ENCODE measurements at places on chromosomes 6 and 20.

DNA sequence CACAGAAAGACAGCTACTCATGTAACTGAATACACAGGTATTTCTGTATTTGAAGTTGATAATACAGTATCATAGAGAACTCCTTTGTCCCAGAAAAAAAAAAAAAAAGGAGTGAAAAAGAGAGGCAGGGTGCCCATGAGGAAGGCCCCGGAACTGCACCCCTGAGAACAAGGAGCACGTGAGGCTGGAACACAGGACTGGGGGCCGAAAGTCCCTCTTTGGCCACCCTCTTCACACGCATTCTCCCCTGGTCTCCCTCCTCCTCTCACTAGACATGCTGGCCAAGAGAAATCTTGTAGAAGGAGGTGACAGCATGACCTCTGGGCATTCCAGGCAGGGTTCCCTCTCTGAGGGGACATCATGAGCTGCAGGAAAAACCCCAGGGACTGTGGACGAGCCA, 62.7 kb upstream of the TRAF3IP2 start:
- H3K4me3 ChIP-seq: no peak overlapping the region
- no peak overlapping the region for H3K27ac ChIP-seq
- peaks cover 37% of the 10 kb centered on the region for H3K36me3 ChIP-seq
- H3K4me1 ChIP-seq: no peaks in the 10 kb centered on the region

- no peak for DNase-seq
- no peaks in the 10 kb centered on the region for H3K4me1 ChIP-seq
- H3K27me3 ChIP-seq: peaks cover 24% of the 10 kb centered on the region
- H3K27ac ChIP-seq: no peak overlapping the region
These were observed 853 bp downstream of the SLC22A3 start for GRCh38 chr6:160349020-160349441.

- no peaks in the 10 kb centered on the region for H3K36me3 ChIP-seq
- H3K27me3 ChIP-seq: peaks cover 10% of the 10 kb centered on the region
- no peak overlapping the region for H3K4me3 ChIP-seq
- no peak overlapping the region for H3K27ac ChIP-seq
- DNase-seq: no peak
- no peaks in the 10 kb centered on the region for H3K4me1 ChIP-seq
These were observed 166.0 kb upstream of the KCNG1 start for GRCh38 chr20:51188941-51189340.

DNA sequence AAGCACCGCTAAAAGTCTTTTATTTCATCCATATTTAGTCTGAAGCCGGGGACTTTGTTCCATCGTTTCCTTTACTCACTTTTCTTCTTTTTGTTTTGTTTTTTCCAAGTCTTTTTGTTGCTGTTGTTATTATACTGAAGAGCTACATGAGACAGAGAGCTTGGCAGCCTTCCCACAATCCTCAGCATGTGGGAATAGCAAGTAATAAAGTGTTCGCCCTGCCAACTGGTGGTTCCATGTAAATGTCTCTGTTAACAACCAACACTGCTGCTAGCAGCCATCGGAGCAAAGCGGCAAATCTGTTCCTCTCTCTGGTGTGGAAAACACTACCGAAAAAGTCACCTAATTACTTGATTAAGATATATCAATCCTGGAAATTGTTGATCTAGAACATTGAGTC, 437.8 kb upstream of the ID4 start:
- no peaks in the 10 kb centered on the region for H3K4me1 ChIP-seq
- no peaks in the 10 kb centered on the region for H3K36me3 ChIP-seq
- no peaks in the 10 kb centered on the region for H3K27me3 ChIP-seq
- H3K27ac ChIP-seq: no peak overlapping the region
- DNase-seq: no peak

DNA sequence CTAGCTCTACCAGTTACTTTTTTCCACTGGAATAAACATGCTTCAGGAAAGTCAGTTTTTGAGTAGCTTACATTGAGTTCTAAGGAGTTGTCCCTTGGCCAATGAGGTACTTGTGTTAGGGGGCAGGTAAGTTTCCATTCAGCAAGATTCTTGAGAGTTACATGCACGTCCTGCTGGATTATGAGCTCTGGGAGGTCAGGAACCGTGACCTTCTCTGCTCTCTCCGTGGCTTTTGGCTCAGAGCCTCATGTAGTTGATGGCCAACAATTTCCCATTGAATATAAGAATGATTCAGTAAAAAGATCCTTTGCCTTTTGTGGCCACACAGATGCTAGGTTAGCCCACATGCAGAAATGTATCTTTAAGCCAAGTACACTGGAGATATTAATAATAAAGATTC, 181.8 kb upstream of the RALGAPA2 start:
- no peak overlapping the region for H3K27ac ChIP-seq
- H3K4me1 ChIP-seq: no peaks in the 10 kb centered on the region
- H3K27me3 ChIP-seq: peaks cover 2% of the 10 kb centered on the region

GRCh38 chr6:43639984-43640800, 4.6 kb downstream of the MAD2L1BP start:
- no peaks in the 10 kb centered on the region for H3K27me3 ChIP-seq
- H3K27ac ChIP-seq: no peak overlapping the region
- peaks cover 17% of the 10 kb centered on the region for H3K36me3 ChIP-seq
- H3K4me3 ChIP-seq: no peak overlapping the region
- DNase-seq: no peak
- peaks cover 31% of the 10 kb centered on the region for H3K4me1 ChIP-seq

GRCh38 chr6:34671367-34671766, 25.2 kb downstream of the ILRUN start:
- no peak for DNase-seq
- peaks cover 48% of the 10 kb centered on the region for H3K4me1 ChIP-seq
- H3K27ac ChIP-seq: peak overlapping the region; percentile 98
- H3K27me3 ChIP-seq: no peaks in the 10 kb centered on the region
- H3K4me3 ChIP-seq: peak overlapping the region; percentile 71

- H3K36me3 ChIP-seq: no peaks in the 10 kb centered on the region
- no peak overlapping the region for H3K27ac ChIP-seq
- H3K4me3 ChIP-seq: no peak overlapping the region
- peaks cover 12% of the 10 kb centered on the region for H3K27me3 ChIP-seq
These were observed 171.2 kb upstream of the SULF2 start for GRCh38 chr20:47956268-47956995.

GRCh38 chr6:13600036-13600435, 15.1 kb upstream of the NOL7 start:
- DNase-seq: no peak
- no peak overlapping the region for H3K4me3 ChIP-seq
- H3K27ac ChIP-seq: no peak overlapping the region
- H3K4me1 ChIP-seq: no peaks in the 10 kb centered on the region
- no peaks in the 10 kb centered on the region for H3K27me3 ChIP-seq
- peaks cover 27% of the 10 kb centered on the region for H3K36me3 ChIP-seq

GRCh38 chr6:168218785-168219566, 100.6 kb downstream of the DACT2 start:
- no peaks in the 10 kb centered on the region for H3K36me3 ChIP-seq
- DNase-seq: no peak
- H3K4me1 ChIP-seq: no peaks in the 10 kb centered on the region
- H3K4me3 ChIP-seq: no peak overlapping the region
- H3K27me3 ChIP-seq: peaks cover 3% of the 10 kb centered on the region
- no peak overlapping the region for H3K27ac ChIP-seq
